ENCODE measurements at places on chromosomes 13 and 19.

GRCh38 chr13:31073859-31074718, 87.6 kb downstream of the HSPH1 start:
- no peak for DNase-seq

DNA sequence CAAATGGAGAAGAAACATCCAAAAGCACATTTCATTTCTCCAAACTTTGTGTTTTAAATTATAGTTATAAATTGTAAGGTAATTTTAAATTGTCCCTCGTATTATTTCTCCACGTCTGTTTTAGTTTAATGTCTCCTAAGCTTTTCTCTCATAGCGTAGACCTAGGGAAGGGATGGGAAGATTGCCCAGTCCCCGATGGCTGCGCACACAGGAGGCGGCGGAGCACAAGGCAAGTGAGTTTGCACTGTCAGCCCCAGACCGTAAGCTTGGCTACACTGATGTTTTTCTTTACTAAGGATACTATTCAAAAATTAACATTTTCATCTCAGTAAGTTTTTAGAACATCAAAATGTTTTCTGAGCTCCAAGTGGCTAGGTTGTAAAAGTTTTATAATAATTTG, 72.3 kb downstream of the GPR12 start:
- no peak for DNase-seq

DNA sequence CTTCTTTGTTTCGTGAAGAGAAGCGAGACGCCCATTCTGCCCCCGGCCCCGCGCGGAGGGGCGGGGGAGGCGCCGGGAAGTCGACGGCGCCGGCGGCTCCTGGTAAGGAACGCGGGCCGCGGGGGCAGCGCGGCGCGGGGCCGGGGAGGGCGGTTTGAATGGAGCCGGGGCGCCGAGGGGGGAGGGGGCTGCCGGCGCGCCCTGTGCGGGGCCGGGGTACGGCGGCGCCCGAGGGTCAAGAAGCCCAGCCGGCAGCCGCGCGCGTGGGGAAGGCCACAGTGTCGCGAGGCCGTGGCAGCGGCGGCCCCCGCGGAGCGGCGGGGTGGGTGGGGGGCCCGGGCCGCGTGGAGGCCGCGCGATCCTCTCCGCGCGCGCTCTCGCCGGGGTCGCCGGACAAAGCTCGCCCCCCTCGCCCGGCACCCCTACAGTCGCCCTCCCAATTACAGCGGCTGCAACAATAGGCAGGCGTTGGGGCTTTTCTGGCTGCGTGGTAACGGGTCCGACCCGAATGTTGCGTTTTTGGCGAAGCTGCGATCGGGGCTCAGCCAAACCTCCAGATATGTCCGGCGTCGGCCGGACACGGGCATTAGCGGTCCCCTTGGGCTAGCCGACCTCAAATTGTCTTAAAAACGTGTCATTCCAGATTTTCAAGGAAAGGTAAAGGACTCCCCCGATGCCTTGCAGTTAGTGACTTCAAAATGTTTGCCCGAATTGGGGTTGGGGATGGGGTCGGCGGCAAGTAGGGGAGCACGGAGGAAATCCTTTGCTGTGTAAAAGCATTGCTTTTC, 437 bp downstream of the SMARCA4 start:
- no peak for DNase-seq

GRCh38 chr13:106479929-106480328, 55.5 kb downstream of the EFNB2 start:
- no peak for DNase-seq

GRCh38 chr13:101490406-101491015, 38.0 kb downstream of the ITGBL1 start:
- DNase-seq, result no peak

DNA sequence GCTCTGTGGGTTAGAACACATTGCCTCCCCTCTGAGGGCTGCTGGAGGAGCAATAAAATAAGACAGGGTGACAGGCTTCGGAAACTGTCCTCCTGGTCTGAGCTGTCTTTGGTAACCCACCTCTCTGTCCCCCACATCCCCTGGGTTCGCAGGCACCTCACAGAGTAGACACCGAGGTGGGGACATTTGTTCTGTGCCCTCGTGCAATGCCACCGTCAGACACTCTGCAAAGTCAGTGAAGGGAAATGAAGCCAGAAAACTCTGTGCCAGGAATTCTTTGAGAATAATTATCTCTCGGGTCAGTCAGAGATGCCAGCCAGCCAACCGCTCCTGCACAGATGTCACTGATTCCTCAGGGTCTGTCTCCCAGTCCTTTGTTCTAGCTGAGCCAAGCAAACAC, 493.6 kb downstream of the FOXO1 start:
- DNase-seq, result no peak
